ENCODE measurements at places on chromosomes 13 and 19. TPM values are rescaled to one million over a fixed set of nuclear protein-coding genes. Genes with fewer than 3 reads are reported as not detected.

DNA sequence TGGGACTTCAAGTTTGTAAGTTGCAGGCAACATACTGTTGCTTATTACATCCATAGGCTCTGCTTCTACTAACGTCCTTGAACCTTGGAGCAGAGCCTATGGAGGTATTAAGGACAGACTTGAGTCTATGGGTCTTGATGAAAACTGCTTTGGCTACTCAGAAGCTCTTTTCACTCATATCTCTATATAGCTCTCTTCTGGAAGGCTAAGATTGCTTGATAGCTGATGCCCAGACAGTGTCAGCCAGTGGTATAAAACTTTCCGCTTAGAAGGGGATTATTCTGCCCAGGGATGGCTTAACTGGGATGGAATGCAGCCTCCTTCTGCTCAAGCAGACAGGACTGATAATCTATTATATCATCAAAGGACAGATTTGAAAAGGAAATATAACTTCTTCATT is 25.6 kb upstream of the ESD start:
- DNase-seq, result no peak

GRCh38 chr19:36136964-36137686 is 2.7 kb upstream of the CAPNS1 start:
- DNase-seq, result peak; percentile 96

GRCh38 chr19:11581740-11582139 is 4.3 kb upstream of the ACP5 start:
- no peak for DNase-seq

DNA sequence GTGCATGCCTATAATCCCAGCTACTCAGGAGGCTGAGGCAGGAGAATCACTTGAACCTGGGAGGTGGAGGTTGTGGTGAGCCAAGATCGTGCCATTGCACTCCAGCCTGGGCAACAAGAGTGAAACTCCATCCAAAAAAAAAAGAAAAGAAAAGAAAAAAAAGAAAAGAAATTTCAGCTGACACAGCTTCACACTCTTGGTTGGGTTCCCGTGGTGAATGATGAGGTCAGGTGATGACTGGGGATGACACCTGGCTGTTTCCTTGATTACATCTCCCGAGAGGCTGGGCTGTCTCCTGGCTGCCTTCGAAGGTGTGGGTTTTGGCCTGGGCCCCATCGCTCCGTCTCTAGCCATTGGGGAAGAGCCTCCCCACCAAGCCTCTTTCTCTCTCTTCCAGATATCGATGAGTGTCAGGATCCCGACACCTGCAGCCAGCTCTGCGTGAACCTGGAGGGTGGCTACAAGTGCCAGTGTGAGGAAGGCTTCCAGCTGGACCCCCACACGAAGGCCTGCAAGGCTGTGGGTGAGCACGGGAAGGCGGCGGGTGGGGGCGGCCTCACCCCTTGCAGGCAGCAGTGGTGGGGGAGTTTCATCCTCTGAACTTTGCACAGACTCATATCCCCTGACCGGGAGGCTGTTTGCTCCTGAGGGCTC is 22.0 kb downstream of the LDLR start:
- DNase-seq, result no peak

DNA sequence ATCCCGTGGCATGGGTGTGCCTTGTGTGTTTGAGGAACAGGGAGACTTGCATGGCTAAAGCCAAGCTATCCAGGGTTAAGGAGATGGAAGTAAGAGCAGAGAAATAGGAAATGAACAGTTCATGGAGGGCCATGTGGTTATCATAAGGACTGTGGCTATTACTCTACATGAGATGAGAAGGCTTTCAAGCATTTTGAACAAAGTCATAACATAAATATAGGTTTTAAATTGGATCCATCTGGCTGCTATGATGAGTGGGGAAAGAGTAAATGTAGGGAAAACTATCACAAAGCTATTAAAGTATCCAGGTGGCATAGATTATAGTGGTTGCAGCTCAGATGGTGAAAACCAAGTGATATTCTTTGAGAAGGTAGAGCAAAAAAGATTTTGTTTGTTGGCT is 184.1 kb downstream of the PCDH17 start:
- no peak for DNase-seq

Gene ZIC5
- 0.71 TPM for total RNA-seq

Gene PLVAP
- not detected for total RNA-seq

DNA sequence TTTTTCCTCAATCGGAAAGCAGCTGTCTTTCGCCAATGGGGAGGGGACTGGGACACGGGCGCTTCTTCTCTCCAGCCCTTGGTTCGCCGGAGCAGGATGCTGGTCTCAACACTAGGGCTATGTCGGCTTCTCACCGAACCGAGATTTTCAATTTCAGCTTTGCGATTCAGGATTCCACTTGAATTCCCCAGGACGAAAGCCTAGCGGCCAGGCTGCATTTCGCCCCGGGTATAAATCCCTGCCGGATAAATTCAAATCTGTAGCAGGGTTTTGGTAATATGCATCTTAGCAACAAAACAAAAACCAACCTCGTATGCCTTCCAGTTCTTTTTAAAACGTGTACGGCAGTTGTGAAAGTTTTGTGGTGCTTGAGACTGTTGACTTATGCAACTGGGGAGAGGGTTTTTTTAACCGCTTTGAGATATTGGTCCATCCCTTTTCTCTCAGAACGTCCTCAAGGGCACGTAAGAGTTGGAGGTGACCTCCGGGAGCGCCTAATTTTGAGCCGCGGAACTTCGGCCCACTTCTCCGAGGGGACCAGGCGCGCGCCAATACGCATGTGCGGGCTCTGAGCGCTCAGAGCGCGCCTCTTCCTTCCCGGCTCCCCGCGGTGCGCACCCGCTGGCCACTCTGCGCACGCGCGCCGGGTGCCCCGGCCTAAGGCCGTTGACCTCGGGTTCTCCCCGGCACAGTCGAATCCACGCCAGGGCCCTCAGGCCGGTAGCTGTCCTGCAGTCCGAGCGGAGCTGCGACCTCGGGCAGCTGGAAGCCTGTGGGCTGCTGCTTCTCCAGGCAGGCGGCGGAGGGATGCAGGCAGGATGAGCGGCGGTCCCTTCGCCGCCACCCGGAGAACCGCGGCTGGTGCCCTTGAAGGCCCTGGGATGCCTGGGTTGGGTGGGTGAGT is 7.6 kb downstream of the POU4F1 start:
- no peak for DNase-seq
